Myocyte (in vitro differentiated cells): ENCODE measurements at places on chromosomes 3 and 15. TPM values are rescaled to one million over a fixed set of nuclear protein-coding genes. Genes with fewer than 3 reads are reported as not detected.

The SKOR1 gene
- total RNA-seq = 0.05 and 0.08 TPM in 2 replicates

The DGKG gene
- total RNA-seq = 4.3 and 6.3 TPM in 2 replicates

The TM4SF1 gene
- 39.1 and 68.9 TPM in 2 replicates for total RNA-seq

The DUOXA1 gene
- total RNA-seq = not detected in 2 replicates

The SLC2A2 gene
- total RNA-seq = not detected in 2 replicates

The NLGN1 gene
- 0.62 TPM in 1 of 2 replicates, not detected in the other for total RNA-seq

- DNase-seq = no peak
Measured at GRCh38 chr3:1855841-1856240, 242.8 kb upstream of the CNTN4 start.

GRCh38 chr3:10550705-10551104, 45.3 kb upstream of the ATP2B2 start:
- peak; percentile 88 for DNase-seq

DNA sequence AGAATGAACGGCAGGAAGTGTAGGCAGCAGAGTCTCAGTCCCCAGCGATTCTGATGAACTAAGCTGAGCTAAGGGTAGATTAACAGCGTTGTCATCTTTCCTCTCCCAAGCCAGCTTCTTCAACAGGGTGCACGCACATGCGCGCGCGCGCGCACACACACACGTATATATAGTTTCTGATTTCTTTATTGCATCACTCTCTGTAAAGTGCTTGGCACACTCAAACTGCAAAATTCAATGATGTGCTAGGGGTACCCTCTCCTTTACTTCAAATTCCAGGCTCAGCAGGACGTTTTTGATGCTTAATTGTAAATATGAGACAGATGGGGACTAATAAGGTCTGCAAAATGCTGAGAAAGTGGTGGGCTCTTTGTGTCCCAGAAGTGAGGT, 26.1 kb upstream of the VPS8 start:
- DNase-seq = no peak

GRCh38 chr3:132416807-132417694, at the start of gene DNAJC13:
DNAJC13 (plus strand) TSS chr3:132417502; CDS start chr3:132434551, 17,049 bp downstream.
- peak; percentile 96 for DNase-seq

- DNase-seq = no peak
Measured at GRCh38 chr3:173800154-173800553, 402.6 kb downstream of the NLGN1 start.

DNA sequence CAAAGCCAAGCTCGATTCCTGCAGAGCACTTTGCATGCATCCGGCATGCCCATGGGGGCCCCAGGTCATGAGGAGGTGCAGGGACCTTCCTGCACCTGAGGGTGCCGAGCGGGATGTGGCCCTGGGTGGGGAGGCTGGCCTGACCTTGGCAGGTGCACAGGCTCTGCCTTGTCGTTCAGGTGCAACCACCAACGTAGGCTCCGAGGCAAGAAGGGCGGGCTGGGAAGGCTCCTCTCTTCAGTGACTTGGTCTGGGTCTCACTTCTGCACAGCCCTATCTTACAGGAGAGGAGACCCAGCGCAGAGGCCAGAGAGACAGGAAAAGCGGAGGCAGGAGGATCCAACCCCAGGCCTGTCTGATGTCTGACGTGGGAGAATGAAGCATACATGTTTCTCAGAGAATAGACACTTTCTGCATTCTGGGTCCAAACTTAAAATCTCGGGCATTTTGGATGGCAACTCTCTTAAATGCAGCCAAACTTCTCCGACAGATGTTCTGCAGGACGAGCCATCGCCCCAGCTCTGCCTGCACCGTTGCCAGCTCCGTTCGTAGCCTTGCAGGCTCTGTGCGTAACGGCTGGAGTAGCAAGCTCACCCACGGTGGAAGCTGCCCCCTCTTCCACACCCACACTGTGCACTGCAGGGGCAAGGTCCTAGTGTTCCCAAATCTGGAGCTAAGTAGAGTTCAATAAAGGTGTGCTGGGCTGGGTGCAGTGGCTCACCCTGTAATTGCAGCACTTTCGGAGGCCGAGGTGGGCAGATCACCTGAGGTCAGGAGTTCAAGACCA, 60.8 kb upstream of the SNRPA1 start:
- no peak for DNase-seq

GRCh38 chr3:134666052-134666451, 15.2 kb upstream of the KY start:
- DNase-seq = no peak

DNA sequence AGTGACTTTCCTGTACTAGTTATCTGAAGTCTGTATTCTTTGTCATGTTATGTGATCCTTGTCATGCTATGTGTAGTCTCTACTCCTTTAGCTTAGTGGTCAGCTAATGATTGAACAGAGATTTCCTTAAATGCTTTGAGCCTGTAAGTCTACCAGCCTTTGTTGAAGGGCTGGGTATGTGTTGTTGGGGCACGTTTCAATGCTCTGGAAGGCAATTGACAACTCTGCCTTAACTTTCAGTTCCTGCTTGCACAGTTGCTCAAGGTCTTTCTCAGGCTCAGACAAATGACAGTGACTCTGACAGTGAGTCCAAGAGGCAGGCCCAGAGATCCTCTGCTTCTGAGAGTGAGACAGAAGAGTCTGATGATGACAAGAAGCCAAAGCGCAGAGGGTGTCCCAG, 89.3 kb downstream of the CHD2 start:
- no peak for DNase-seq

GRCh38 chr3:111936191-111936841, 42.5 kb upstream of the ABHD10 start:
- DNase-seq = no peak

GRCh38 chr15:92449476-92449875, 55.8 kb downstream of the ST8SIA2 start:
- DNase-seq = peak; percentile 40

DNA sequence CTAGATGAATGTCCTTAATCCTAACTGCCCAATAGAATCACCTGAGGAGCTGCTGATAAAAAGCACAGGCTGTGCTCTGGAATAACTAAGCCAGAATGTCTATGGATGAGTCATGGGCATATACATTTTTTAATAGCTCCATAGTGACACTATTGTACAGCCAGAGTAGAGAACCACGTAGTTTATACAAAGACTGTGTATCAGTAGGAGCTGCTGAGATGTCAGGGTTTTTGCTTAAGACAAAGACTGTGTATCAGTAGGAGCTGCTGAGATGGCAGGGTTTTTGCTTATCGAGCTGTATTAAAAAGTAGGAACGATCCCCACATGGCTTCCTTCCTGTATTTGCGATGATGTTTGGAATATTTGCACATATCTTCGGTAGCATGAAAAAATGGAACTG, 137.4 kb downstream of the SV2B start:
- DNase-seq = no peak

- DNase-seq = peak; percentile 81
Measured at GRCh38 chr15:55917881-55918296, 75.5 kb downstream of the NEDD4 start.

DNA sequence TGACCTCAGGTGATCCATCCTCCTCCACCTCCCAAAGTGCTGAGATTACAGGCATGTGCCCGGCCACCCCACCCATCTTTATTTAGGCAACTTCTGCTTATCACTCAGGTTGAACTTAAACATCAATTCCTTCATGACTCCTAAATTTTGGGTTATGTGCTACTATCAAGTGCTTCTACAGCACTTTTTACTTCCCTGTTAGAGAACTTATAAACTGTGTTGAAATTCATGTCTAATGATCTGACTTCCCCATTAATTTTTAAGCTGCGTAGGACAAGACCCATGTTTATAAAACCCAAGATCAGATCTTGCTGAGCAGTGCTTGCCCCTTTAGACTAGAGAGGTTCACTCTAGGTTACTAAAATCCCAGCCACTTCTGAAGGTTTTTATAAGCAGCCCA, 266.2 kb upstream of the TPRG1 start:
- no peak for DNase-seq

GRCh38 chr3:110324171-110324705, 747.4 kb upstream of the NECTIN3 start:
- DNase-seq = no peak

DNA sequence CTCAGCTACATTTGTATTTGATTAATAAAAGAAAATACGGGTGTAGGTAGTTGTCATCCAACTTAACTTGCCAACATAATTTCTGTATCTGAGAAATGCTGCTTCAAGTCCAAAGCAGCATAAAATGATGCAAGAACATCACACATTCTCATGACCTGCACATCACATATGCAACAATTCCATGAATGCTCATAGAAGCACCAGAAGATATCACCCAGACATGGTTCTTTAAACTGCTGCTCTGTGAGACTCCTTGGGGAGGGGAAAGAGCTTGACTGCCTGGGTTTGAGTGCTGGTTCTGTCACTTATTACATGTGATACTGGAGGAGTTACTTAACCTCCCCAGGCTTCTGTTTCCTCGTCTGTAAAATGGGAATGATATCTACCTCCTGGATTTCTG, 39.4 kb downstream of the CHST14 start:
- DNase-seq = no peak
